ENCODE measurements at places on chromosomes 3 and 15.

GRCh38 chr3:16174026-16174355 lies 489 bp upstream of the GALNT15 start:
- no peak for DNase-seq

DNA sequence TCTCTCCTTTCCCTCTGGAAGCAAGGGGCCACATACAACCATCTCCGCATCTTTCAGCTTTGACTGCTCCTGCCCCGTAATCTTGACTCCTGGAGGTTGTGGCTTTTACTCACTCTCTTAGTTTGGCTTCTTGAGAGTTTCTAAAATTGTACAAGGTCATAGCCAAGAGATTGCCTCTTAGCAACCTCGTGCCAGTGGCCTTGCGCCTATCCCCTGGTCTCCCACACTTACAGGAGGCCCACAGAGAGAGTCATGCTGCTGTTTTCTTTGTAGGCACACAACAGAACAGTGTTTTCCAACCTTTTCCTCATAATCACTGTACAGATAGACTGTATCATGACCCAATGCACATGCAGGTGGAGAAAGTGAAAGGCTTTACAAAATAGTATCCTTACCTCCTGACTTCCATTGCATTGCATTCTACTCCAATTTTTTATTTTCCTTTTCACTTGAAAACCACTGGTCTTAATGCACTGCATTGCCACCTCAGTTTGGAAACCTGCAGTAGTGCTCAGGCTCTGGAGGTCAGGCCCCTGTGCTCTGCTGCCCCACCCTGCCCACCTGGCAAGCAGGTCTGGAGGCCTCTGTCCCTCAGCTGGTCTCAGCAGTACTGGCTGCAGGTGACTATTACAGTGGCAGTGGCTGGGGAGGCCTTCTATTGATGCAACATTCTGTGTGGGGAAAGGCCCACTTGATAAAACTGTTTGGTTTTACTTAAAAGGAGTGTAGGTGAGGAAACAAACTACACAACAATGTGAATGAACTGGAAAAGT lies 156.2 kb downstream of the DNAJB8 start:
- no peak for DNase-seq

GRCh38 chr3:186989429-186989828 lies 59.1 kb downstream of the ST6GAL1 start:
- DNase-seq = no peak

GRCh38 chr3:41286305-41286704 lies 87.0 kb downstream of the CTNNB1 start:
- no peak for DNase-seq

- DNase-seq = no peak
Measured at GRCh38 chr3:188899881-188900280, 271.9 kb upstream of the TPRG1 start.

- DNase-seq = no peak
Measured at GRCh38 chr3:13851997-13852637, 27.8 kb downstream of the WNT7A start.

DNA sequence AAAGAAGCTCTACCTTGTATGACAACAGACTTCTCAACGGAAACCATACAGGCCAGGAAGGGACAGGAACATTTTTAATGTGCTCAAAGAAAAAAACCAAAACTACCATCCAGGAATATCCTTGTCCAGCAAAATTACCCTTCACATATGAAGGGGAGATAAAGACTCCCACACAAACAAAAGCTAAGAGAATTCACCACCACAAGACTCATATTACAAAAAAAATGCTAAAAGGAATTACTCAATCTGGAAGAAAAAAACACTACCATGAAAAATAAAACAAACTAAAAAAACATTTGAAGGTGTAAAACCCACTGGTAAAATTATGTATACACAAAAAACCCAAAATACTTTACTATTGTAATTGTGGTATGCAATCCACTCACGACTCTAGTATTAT lies 57.2 kb downstream of the DLG1 start:
- DNase-seq = peak; percentile 47

DNA sequence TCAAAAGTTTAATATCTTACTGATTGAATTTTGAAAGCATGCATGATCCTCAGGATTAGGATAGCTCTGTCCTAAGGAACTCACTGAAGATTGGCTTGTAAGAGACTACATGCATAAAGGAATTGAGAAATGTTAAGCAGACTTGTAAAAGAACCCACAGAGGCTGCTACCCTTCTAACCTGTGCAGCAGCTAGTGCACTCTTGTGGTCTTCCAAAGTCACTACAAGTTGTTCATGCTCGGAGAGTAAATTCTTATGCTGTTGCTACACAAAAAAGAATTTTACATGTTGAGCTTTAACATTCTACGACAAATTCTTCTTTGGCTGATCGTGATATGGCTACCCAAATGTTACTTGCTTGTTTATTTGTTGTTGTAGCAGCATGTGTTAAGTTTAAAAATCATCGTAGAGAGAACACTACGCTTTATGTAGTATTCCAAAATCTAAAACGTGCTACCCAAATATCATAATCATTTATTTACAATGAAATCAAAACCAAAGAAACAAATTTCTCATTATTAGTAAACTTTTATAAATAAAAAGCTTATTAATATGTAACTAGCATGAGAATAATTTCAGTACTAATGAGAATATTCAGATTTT lies 55.0 kb downstream of the GOLIM4 start:
- DNase-seq = peak; percentile 80

GRCh38 chr15:31376511-31376910 lies 49.9 kb downstream of the KLF13 start:
- DNase-seq = no peak

DNA sequence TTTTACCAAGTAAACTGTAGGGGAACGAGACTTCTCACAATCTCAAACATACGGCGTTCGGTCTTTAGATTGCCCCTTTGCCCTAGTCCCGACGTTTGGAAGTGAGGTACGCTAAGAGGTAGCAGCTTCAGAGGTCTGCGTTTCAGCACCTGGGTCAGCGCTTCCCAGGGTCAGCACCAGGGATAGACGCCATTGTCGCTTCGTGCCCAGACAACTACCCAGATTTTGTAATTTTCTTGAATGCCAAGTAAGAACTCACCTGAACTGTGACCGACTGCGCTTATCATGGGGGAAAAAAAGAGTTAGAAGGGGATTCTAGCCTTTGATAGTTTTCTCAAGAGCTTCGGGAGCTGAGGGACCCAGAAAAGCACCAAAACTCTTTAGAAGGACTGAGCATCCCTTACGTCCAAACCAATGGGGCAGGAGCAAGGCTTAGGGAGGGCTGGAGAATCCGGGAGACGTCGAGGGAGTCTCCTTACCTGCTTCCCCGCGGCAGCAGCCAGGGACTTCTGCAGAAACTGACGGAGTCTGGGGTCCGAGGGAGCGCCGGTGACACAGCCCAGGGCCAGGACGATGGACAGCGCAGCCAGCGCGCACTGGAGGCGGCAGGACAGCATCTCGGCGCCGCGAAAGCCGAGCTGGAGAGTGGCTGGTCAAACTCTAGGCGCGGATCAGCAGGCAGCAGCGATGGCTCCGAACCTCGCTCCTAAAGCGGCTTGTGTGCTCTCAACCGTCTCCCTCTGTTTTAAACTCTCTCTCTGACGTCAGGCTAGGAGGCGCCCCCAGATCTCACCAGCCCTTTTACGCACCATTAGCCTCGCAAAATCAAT lies at the start of gene SST:
SST (minus strand) TSS at position 720 of the 830 bp plus-strand sequence; CDS start at position 617, 103 bp downstream.
- DNase-seq = peak; percentile 48

GRCh38 chr3:175593331-175593730 lies 734.2 kb downstream of the NAALADL2 start:
- no peak for DNase-seq

- DNase-seq = no peak
Measured at GRCh38 chr3:29004885-29005599, 275.8 kb upstream of the RBMS3 start.

DNA sequence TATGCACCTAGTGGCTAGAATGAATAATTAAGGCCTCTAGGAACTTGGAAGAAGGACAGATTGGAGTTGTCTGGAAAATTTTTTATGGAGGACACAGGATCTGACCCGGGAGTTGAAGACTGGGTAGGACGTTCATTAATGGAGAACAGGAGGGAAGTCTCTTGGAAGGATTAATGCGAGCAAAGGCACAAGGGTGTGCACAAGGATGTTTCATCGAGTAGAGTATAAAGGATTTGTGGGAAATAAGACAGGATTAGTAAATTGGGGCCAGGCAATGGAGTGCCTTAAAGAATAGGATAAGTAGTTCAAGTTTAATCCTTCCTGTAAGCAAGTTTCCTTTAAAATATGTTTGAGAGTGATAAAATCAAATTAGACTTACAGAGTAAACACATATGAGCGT lies 14.6 kb downstream of the LMOD3 start:
- DNase-seq = no peak

GRCh38 chr3:156615592-156616173 lies 58.7 kb upstream of the TIPARP start:
- DNase-seq = peak; percentile 94

GRCh38 chr15:75827691-75828090 lies 15.6 kb upstream of the UBE2Q2 start:
- DNase-seq = peak; percentile 39

GRCh38 chr3:35665390-35666055 lies 26.2 kb downstream of the ARPP21 start:
- peak; percentile 16 for DNase-seq

- no peak for DNase-seq
Measured at GRCh38 chr3:2513986-2514385, 415.3 kb downstream of the CNTN4 start.

DNA sequence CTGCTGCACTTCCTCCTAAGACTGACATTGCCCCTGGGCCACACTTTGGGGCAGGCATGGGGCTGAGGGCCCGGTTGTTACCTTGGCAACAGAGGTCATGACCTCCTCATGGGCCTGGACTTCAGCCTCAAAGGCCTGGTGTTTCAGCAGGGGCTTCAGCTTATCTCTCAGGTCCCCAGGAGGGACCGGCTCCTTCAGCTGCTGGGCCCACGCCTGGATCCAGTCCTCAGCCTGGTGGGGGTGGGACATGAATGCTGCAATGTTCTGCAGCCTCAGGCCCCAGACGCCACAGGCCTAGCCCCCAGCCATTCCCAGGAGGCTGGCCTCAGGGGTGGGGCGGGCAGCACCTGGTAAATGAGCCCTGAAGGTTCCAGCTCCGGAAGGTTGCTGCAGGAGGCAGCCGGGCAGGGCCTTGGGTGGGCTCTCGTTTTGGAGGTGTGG lies 27.6 kb downstream of the SPTBN5 start:
- no peak for DNase-seq

DNA sequence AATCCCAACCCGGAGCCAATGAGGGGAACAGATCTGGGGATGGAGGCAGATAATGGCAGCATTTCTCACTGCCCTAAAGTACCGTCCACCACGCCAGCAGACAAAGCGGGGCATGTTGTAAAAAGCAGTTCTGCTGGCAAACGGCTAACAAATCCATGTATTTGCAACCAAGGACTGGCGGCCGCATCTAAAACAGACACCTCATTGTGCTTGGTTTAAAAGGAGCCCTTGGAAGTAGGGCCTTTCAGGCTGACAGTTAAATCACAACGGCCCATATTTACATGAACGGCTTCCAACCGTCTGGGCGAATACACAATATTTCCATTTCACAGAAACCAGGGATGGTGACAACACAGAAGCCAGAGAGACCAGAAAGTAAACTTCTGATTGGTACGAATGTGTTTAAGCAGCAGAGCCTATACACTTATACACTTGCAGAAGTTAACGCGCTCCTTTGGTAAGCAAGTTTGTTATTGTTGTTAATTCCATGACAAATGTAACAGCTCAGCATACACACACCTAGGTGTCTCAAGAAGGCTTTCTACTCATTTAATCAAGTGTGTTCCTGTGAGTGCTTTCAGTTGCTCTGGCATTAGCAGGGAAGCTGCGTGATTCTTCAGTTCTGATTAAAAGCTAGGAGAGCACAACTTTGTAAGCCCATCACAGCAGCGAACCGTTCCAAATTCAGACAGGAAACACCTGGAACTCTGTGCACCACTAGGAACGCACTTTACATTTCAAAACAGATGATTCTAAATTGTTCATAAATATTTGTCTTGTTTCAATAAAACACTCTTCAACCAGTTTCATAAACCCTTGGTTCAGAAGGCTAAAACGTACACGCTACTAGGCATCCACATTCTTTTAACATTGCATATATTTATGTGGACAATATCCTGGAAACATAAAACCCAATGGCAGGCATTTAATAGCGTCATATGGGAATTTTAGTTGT lies 112.9 kb downstream of the PDZRN3 start:
- DNase-seq = no peak

DNA sequence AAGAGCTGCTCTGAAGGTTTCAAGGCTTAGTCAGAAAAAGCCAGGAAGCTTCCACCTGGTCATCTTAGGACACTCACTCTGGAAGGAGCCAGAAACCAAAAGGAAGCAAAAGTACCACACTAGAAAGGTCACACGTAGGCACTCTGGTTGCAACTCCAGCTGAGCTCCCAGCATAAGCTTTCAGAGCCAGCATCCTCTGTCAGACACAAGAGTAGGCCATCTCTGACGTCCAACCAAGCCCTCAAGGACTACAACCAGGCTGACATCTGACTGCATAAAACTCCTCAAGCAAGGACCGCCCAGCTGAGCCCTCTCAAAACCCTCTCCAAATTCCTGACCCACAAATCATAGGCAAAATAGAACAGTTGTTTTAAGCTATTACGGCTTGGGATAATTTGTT lies 12.8 kb downstream of the SH3BP5 start:
- peak; percentile 56 for DNase-seq

GRCh38 chr15:39616731-39617455 lies 36.0 kb downstream of the THBS1 start:
- DNase-seq = no peak

DNA sequence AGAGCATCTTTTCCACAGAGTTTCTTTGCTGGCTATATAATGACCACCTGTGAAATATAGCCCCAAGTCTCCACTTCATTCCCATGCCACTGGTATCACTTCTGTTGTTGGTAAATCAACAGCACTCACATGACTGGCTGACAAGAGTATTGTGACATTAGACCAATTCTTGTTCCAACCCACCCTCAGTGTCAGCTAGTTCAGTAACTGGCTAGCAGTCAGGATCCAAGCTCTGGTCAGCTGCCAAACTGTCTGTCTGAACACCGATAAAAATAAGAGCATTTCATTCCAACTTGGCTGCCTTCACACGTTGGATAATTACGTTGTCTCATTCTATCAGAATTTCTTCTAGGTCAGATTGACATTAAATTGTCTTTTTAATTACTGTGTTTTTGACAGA lies 166.5 kb downstream of the USP13 start:
- DNase-seq = no peak

Measured in iris pigment epithelial cell (primary cell).